Midbrain (tissue), 1 donor: ENCODE measurements at places on chromosomes 6 and 20.

- DNase-seq = no peak
These were observed 81.8 kb downstream of the FYN start for GRCh38 chr6:111791415-111791814.

GRCh38 chr6:134816300-134816699, 133.6 kb downstream of the ALDH8A1 start:
- DNase-seq = no peak

GRCh38 chr6:129209355-129209754, 326.4 kb downstream of the LAMA2 start:
- DNase-seq = no peak

- DNase-seq = no peak
These were observed 48.9 kb downstream of the PRDM1 start for GRCh38 chr6:106134906-106135634.

DNA sequence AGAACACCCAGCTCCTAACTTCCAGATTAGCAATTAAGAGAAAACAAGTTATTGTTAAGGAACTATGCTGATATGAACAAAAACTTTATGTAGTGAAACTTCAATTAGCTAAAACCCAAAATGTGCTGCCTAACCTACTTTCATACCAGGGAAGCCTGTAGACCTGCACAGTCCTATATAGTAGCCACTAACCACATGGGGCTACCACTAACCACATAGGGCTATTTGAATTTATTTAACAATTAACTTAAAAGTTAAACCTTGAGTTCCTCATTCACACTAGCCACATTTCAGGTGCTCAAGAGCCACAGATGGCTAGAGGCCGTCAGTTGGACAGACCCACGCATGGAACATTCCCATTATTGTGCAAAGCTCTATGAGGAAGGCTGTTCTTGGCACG, 72.4 kb upstream of the LAMP5 start:
- DNase-seq = no peak

DNA sequence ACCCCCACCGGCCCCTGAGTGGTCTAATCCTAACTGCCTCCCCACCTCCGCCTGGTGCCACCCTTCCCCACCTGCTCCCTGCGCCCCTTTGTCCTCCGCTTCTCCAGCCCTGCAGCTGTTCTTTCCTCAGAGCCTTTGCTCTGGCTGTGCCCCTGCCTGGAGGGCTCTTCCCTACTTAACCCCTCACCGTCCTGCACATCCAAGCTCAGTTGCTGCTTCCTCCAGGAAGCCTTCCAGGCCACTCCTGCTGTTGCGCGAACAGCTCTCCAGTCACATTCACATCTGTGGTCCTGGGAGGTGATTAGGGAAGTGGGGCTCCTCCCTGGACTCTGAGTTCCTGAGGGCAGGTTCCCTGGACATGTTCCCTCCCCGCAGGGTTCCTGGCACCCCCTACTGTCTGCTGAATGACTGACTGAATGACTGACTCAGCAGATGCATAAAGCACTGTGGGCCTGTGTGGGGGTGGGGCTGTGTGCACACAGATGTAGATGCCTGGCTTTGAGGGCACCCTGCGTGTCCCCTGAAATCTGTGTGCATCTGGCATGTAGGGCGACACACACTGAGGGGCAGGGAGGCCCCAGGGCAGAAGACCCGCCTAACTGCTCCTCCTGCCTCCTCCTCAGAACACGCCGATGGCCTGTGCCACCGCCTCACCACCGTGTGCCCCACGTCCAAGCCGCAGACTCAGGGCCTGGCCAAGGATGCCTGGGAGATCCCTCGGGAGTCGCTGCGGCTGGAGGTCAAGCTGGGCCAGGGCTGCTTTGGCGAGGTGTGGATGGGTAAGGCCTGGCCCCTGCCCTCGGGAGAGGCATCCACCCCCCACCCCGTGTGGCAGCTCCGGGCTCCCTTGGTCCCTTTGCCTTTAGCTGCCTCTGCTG, 51.4 kb downstream of the SRC start:
- no peak for DNase-seq

DNA sequence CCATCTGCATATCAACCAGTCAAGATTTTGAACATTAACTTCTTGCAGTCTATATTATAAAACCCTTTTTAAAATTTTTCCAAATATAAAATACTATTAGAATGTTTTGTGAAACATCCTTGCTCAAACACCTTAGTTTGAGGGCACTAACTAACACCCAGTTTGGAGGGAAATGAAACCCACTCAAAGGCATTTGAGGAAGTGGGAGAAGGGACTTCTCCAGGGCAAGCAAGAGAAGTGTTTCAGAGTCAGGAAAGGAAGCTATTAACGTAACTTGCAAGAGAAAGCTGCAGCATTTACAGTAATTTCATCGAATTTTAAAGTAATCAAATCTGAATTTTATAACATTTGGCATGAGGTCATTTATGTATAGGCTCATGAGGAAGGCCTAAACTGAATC, 21.3 kb downstream of the MTFR2 start:
- no peak for DNase-seq

GRCh38 chr6:102411796-102412195, 1018.3 kb downstream of the GRIK2 start:
- DNase-seq = no peak

DNA sequence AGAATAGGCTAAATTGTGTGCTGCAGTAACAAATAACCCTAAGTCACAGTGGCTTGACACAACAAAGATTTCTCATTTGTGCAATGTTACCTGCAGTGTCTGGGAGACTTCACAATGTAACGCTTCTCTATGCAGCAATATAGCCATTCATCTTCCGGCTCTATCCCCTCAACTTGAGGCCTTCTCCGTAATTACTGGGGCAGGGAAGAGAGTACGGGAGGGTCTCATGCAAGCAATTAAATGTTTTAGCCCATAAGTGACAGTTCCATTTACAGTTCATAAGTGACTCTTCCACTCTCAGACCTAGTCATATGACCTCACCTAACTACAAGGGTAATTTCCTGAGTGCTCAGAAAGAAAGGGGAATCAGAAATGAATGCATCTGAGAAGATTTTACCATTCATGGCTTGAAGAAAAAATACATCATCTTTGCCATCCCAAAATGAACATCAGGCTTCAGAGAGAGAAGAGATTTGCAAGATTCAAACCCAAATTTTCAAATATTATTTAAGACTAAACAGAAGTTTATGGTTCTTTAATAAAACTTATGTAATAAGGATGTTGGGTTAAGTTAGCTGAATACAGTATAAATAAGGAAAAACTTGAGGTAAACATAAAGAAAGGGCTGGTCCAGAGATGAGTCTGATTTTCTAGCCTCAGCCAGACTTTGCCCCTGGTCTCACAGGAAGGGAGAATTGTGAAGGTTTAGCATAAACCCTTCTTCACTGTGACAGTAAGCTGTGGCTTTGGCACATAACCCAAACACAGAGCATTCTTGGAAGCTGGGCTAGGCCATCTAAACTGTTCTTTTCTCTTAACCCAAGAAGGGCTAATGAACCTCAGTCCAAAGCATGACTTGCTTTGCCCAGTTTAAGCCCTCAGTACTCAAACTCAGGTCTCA, 13.3 kb downstream of the GPR6 start:
- DNase-seq = no peak

- no peak for DNase-seq
These were observed 39.0 kb upstream of the CD93 start for GRCh38 chr20:23125159-23125558.

- DNase-seq = no peak
These were observed 397.9 kb upstream of the JARID2 start for GRCh38 chr6:14848019-14848418.

GRCh38 chr6:139757784-139758183, 383.3 kb upstream of the CITED2 start:
- DNase-seq = no peak

DNA sequence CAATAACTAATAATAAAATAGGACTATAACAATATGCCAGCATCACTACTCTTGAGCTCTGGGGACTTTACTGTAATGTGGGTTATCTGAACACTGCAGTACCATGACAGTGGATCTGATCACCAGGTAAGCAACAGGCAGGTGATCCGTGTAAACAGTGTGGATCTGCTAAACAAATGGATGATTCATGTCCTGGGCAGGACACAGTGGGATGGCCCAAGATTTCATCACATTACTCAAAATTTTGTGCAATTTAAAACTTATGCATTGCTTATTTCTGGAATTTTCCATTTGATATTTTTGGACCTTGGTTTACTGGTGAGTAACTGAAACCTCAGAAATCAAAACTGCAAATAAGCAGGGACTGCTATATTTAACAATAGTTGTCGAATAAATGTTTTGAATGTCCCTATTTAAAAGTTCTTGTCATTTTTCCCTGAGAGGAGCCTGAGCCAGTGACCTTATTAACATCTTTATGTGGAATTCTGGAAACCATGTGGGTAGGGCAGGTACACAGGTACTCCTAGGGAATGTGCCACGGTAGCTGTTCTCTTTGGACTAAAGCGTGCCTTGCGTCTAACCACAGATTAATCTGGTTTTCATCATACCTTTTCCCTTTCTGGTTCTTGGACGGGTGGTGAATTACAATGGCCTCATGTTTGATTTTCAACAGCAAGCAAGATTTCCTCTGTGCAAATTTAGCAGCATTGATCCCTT, 214.5 kb upstream of the SASH1 start:
- DNase-seq = no peak

DNA sequence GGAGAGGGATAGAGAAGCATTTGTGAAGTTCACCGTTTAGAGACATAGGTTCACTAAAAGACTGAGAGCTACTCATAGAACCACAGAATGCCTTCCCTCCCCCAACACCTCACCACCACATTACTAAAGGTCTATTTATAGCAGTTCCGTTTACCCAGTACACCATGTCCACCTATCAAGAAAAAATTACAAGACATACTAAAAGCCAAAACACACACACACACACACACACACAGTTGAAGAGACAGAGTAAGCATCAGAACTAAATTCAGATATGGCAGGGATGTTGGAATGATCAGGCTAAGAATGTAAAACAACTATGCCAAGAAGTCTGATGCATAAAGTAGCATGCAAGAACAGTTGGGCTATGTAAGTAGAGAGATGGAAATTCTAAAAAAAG, 52.3 kb downstream of the SLC22A3 start:
- DNase-seq = no peak

DNA sequence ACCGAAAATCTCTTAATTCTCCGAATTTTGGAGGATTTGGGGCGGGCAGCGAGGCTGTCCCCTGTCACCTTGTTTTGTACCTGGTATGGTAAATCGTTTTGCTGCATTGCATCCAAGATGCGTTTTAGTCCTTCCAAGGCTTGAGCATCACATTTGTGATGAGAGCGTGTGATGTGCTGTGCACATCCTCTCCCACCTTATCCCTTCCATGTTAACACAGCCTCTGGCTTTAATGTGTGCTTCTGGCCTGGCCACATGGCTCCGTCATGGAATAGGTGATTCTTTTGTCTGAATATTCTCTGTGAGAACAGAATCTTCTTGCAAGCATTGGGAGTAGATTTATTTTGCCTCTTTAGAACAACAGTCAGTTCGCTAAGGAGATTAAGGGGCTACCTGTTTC, 763 bp downstream of the TMEM14A start:
- no peak for DNase-seq

DNA sequence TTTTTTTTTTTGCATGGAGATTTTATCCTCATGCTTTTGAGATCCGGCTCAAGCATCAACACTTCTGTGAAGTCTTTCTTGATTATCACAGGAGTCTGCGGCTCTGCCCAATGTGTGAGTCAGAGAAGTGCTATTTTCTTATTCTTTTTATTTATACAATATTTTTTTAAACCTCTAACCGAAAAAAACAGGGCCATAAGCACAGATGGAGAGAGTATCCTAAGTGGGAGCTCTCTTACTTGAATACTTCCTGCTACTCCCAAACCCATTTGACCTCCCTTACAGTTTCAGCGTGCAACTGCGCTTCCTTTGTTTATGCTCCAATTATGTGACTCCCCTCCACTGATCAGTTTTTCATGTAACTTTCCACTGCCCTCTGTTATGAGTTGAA, 8.7 kb upstream of the ATXN1 start:
- no peak for DNase-seq

GRCh38 chr6:143696664-143697000, 18.9 kb downstream of the PHACTR2 start:
- no peak for DNase-seq

- DNase-seq = no peak
These were observed 20.9 kb downstream of the SLC9A8 start for GRCh38 chr20:49833483-49833882.

DNA sequence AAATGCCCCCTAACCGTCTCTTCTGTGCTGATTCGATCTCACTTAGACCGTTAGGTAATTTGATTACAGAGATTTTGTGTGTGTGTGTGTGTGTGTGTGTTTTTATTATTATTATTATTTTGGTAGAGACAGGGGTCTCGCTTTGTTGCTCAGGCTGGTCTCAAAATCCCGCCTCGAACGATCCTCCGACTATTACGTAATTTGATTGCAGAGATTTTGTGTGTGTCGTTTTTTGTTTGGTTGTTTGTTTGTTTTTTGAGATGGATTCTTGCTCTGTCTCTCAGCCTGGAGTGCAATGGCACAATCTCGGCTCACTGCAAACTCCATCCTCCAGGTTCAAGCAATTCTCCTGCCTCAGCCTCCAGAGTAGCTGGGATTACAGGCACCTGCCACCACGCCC, 28.3 kb downstream of the FOXF2 start:
- no peak for DNase-seq

GRCh38 chr6:132671295-132671694, 12.3 kb upstream of the TAAR1 start:
- DNase-seq = no peak

GRCh38 chr20:59326188-59326587, 25.8 kb downstream of the EDN3 start:
- DNase-seq = no peak

GRCh38 chr6:133741375-133741861, 147.5 kb upstream of the TCF21 start:
- DNase-seq = no peak

GRCh38 chr6:107116931-107117330, 1.6 kb upstream of the BEND3 start:
- no peak for DNase-seq

GRCh38 chr6:15147827-15148226, 98.0 kb upstream of the JARID2 start:
- DNase-seq = no peak

DNA sequence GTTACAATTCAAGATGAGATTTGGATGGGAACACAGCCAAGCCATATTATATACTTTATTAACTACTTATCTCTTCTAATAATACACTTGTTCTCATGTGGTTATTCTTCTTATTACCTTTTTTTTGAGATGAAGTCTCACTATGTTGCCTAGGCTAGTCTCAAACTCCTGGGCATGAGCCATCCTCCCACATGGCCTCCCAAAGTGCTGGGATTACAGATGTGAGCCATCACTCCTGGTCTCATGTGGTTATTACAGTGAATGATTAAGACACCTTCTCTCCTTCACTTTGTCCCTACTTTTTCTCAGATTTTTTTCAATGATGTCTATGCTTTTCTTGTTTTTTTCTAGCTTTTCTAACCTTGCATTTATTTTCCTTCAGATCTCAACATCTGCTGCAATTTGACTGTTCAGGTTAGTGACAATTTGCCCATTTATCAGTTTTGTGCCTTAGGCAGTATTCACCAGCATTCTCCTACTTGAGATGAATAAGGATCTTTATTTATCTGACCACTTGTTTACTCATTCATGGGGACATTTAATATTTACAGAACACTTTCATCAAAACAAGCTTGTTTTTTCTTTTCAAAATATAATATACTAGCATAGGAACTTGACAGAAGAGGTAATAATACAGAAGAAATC, 105.7 kb downstream of the SLC16A10 start:
- DNase-seq = no peak
